ENCODE measurements at places on chromosomes 2 and 18.
A peak's percentile ranks its signal among the peaks of the same experiment; 100 is the strongest.

DNA sequence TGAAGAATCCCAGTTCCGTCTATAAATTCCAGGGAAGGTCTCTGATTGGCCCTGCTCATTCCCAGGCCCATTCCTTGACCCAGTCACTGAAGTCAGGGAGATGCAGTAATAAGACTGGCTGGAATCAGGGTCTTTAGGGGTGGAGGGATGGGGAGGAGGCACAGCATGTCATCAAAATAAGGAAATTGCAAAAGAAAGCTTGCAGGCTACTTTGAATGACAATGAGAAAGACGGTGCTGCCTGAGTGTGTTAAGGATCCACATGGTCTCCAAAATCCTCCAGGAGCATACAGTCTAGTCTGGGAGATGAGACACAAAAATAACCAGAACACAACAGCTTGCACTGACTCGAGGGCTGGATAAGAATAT, 2.0 kb upstream of the DES start:
- peaks cover 9% of the 10 kb centered on the region for H3K4me1 ChIP-seq
- H3K4me3 ChIP-seq, result no peak overlapping the region
- peaks cover 10% of the 10 kb centered on the region for H3K36me3 ChIP-seq
- H3K27me3 ChIP-seq, result peaks cover 57% of the 10 kb centered on the region
- no peak for DNase-seq
- no peak overlapping the region for H3K27ac ChIP-seq

DNA sequence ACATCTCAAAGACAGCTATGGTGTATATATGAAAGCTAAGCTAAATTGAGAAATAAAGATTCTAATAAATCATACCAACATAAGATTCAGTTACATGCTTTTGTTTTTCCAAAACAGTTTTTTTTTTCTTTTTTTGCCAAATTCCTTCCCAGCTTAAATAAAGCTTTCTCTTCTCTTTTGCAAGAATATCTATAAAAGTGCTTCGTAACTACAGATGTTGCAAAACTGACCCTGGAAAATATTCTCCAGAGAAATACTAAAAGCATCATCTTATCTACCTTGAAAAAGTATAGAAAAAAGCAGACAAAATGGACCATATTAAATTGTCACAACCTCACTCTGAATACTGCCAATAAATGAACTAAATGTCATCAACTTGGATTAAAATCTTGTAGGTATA, 38.7 kb downstream of the FANCL start:
- H3K27me3 ChIP-seq, result no peaks in the 10 kb centered on the region
- H3K36me3 ChIP-seq, result no peaks in the 10 kb centered on the region
- DNase-seq, result no peak

GRCh38 chr2:239605976-239606375, 205.2 kb upstream of the HDAC4 start:
- DNase-seq, result no peak
- no peaks in the 10 kb centered on the region for H3K36me3 ChIP-seq
- no peak overlapping the region for H3K4me3 ChIP-seq
- no peak overlapping the region for H3K27ac ChIP-seq
- peaks cover 7% of the 10 kb centered on the region for H3K27me3 ChIP-seq

DNA sequence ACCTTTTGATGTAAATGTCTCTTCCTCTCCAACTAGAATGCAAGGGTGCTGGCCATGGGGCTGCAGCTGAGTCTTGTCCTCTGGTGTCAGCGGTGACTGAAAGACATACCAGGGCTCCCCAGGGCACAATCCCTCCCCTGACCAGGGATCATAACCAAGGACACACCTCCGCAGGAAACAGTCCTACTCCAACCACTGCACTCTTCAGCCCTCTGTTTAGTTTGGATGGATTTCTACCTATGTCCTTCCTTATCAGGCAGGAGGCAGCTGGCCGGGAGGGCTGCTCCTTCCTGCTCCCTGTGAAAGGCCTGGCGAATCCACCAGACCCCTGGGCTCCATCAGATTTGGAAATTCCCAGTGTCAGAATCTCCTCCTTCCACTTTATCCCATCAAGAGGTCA, 185.2 kb upstream of the ID2 start:
- no peaks in the 10 kb centered on the region for H3K27me3 ChIP-seq
- DNase-seq, result no peak
- H3K36me3 ChIP-seq, result no peaks in the 10 kb centered on the region
- H3K27ac ChIP-seq, result no peak overlapping the region
- H3K4me3 ChIP-seq, result no peak overlapping the region

GRCh38 chr2:230582851-230583283, 129.8 kb upstream of the CAB39 start:
- no peak overlapping the region for H3K4me3 ChIP-seq
- H3K36me3 ChIP-seq, result no peaks in the 10 kb centered on the region
- H3K27ac ChIP-seq, result peak overlapping the region; percentile 11
- H3K27me3 ChIP-seq, result no peaks in the 10 kb centered on the region

DNA sequence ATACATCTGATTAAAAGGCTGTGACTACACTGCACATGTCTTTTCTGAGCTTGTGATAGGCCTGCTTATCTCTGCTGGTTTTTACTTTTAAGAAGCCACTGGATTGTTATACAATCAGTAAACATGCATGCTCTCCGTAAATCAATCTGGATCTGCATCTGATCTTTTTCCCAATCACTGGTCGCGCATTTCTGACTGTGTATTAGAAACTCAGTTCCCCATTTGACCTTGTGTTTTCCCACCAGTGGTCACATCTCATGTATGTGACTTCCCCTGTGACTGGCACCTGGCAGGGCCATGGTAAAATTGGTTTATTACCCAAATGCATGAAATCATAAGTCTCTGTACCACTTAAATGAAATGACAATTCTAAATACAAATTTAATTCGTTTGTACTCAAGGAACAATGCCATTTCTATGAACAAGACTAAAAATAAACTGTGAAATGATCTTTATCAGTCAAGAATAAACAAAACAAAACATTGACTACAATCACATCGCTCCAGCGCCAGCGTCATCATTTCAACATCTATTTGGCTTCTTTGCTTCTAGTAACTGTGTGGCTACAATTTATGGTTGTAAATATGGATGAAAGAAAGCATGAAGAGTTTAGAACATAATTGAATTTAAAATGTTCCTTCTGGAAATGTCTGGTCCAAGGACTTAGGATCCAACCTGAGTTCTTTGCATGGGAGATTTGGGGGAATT, 396.6 kb upstream of the TRIB2 start:
- no peaks in the 10 kb centered on the region for H3K36me3 ChIP-seq
- DNase-seq, result no peak
- H3K27ac ChIP-seq, result no peak overlapping the region
- no peak overlapping the region for H3K4me3 ChIP-seq
- H3K4me1 ChIP-seq, result no peaks in the 10 kb centered on the region

DNA sequence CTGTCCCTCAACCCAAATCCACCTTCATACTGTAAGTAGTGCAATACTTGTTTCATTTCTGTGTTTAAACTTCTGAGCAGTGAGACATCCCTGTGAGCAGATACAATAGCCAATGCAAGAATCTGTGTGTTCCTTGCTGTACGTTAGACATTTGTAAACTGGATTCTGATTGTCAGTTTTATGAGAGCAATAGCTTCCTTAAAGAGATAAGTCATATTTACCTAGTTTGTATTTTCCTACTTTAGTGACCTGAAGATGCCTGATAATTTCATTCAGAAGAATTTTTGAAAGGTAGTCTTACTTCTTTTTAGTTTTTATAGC, 90.7 kb downstream of the DPP4 start:
- H3K27me3 ChIP-seq, result no peaks in the 10 kb centered on the region
- H3K27ac ChIP-seq, result no peak overlapping the region
- H3K36me3 ChIP-seq, result no peaks in the 10 kb centered on the region

DNA sequence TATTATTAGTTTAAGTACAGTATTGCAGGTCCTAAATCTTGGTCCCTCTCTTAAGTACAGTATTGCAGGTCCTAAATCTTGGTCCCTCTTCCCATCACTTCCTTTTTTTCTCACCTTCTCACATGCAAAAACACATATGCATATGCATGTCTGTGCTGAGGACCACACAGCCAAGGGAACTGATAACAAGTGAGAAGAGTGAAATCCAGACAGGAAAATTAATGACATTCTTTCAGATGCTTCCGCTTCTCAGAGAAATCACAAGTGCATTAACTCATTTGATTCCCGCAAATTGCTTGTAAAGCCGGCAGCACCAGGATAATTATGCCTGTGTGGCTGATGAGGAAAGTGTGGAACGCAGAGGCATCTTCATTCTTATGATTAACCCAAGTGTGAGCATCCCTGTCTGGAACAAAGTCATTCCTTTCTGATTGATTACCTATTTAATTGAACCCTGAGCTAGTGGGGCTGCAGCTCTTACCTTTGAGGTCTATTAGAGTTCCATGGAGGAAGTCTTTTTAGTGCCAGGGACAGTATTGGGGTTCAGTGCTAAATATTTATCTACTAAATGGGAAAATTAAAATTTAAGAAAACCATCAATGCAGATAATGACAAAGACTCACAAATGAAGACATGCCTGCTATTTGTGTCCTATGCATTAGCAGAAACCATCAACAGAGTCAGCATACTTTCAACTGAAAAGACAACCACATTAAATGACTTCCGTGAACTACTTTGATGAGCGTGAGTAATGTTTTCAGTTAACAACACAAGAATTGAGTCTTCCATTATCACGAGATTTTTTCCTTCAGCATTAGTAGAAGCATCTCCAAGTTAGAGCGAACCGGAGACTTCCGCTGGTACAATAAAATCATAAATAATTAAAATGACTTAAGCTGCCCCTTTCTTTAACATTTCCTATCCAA, 220.4 kb upstream of the SLC35G4 start:
- no peaks in the 10 kb centered on the region for H3K27me3 ChIP-seq
- no peaks in the 10 kb centered on the region for H3K4me1 ChIP-seq
- H3K36me3 ChIP-seq, result no peaks in the 10 kb centered on the region
- no peak overlapping the region for H3K4me3 ChIP-seq

DNA sequence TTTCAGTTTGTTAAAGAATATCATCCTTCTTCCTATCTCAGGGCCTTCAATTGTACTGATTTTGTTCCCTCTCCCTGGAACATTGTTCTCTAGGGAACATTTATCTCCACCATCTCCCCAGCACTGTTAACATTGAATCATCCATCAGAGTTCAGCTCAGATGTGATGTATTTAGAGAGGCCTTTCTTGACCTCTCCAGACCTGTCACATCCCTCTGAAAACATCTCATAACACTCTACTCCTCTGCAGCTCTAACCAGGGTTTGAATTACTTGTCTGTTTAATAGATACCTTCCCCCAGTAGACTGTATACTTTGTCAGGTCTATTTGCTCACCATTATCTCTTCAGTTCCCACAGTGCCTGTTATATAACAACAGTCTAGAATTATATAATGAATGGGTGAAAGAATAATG, 98.6 kb downstream of the GALNT1 start:
- no peak overlapping the region for H3K27ac ChIP-seq
- peaks cover 6% of the 10 kb centered on the region for H3K4me1 ChIP-seq
- no peak for DNase-seq
- no peaks in the 10 kb centered on the region for H3K27me3 ChIP-seq
- no peak overlapping the region for H3K4me3 ChIP-seq
- H3K36me3 ChIP-seq, result peaks cover 27% of the 10 kb centered on the region

DNA sequence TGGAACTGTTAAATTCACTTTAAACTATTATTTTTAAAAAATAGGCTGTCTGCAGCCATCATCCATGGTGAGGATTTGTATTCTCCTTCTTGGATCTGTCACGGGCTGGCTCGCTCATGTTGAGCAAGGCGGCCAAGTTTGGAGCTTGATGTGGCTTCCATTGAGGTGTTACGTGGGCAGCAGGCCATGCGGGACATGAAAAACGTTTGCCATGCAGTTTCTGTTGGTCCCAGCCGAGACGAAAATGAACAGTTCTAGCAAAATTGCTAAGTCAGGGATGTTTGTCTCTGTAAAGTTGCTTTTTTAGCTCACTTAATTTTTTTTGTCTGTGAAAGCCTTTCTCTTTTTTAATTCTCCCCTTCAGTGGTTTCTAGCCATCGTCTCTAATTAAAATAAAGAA, 70.2 kb upstream of the MGAT5 start:
- no peak overlapping the region for H3K4me3 ChIP-seq
- H3K27ac ChIP-seq, result peak overlapping the region; percentile 83
- no peaks in the 10 kb centered on the region for H3K27me3 ChIP-seq
- no peaks in the 10 kb centered on the region for H3K36me3 ChIP-seq

- H3K27ac ChIP-seq, result no peak overlapping the region
- H3K4me1 ChIP-seq, result peaks cover 80% of the 10 kb centered on the region
These were observed 16.4 kb downstream of the EPC2 start for GRCh38 chr2:148660999-148661398.

DNA sequence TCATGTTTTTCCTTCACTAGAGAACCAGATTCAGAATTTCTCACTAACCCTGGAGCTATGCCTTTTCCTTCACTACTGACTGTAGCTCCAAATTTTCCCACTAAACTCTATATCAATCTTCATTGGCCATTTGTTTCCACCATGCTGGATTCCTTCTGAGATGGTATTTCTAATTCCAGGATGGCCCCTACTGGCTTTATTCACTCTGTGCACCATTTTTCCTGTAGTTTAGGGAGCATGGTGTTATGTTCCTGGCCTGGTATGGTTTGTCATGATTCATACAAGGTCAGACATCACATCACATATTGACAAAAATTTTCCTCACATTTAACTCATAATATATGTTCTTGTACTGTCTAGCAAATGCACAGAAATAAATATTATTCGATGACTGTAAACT, 229.2 kb upstream of the TFPI start:
- H3K27ac ChIP-seq, result no peak overlapping the region
- no peaks in the 10 kb centered on the region for H3K4me1 ChIP-seq
- no peak for DNase-seq
- no peaks in the 10 kb centered on the region for H3K36me3 ChIP-seq
- no peak overlapping the region for H3K4me3 ChIP-seq

DNA sequence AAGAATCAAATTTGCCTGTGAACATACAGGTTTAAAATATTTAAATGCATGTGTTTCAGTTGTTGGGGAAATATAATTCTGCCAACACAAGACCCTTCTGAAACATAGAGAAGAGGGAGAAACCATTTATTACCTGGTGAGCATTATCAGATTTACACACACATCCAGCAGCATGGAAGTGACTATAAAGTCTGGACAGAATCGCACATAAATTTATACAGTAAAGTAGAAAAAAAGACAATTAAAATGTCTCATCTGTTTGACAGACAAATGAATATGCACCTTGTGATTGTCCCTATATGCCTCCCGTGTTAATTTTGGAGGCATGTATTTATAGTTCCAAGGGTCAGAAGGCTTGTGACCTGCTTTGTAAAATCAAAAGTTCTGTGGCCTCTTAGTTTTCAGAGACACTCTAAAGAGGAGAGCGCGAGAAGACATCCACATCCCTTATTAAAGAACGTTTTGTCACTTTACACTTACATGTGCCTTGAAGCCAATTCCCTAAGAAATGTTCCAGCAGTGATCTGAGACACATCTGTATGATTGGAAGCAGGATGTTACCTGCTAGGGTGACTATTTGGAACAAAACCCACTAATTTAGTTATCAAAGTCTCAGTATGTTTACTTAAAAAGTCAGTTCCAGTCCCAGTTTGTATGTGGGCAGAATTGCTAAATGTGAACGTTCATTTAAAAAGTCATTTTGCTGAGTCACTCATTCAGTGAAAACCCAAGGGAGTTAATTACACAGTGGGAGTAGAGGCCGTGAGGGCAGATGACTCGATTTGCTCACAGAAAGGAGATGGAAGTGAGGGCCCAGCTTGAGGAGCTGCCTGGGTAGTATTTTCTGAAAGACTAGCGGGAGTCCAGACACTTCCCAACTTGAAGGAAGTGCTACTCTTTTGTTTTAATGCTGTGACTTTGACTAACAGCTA, 527.6 kb upstream of the MEX3C start:
- H3K4me3 ChIP-seq, result no peak overlapping the region
- DNase-seq, result no peak
- H3K27me3 ChIP-seq, result peaks cover 4% of the 10 kb centered on the region
- H3K27ac ChIP-seq, result no peak overlapping the region
- H3K4me1 ChIP-seq, result no peaks in the 10 kb centered on the region
- no peaks in the 10 kb centered on the region for H3K36me3 ChIP-seq

- peaks cover 4% of the 10 kb centered on the region for H3K36me3 ChIP-seq
- no peak overlapping the region for H3K4me3 ChIP-seq
- no peaks in the 10 kb centered on the region for H3K27me3 ChIP-seq
- H3K27ac ChIP-seq, result peak overlapping the region; percentile 51
- no peak for DNase-seq
These were observed 25.3 kb downstream of the PSME4 start for GRCh38 chr2:53945538-53945937.
